ENCODE measurements at places on chromosomes 7 and 10. TPM values are rescaled to one million over a fixed set of nuclear protein-coding genes. Genes with fewer than 3 reads are reported as not detected.

GRCh38 chr7:96671854-96672253 is 37.8 kb downstream of the SEM1 start:
- DNase-seq: no peak

DNA sequence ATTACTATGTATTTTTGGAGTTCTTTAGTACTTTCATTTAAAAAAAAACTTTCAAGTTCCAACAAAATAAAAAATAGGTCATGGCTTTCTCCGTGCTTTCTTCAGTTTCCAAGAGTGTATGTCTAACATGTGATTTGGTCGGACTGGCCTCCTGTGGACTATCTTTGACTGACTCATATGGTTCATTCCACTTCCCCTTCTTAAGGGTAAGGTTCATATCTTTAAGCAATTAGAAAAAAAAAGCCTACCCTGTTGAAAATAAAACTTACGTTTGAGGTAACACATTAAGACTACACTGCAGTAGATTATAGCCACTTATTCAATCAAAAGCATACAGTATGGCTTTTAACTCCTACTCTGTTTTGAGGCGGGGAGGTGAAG is 112.8 kb upstream of the AHR start:
- DNase-seq: no peak

GRCh38 chr7:21616796-21617436 is 74.1 kb downstream of the DNAH11 start:
- no peak for DNase-seq

DNA sequence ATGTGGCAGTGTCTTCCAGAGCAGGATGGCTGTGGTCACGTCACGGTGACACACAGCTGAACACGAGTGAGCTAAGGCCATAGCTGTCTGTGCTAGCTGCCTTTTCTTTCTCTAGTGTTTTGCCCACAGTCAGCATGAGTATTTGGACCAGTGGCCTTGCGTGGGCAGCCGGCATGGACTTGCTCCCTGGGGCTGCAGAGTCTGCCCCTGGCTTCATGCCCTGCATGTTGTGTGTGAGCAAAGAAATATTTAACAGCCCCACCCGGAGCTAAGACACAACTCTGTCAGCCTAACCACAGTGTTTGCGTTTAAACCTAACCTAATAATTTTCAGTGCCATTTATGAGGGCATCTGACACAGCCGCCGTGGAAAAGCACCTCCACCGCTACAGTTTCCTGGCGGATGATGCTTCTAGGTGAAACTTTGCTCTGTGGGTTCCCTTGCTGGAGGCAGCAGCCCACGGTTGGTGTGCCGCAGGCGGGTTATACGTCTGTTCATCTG is 14.6 kb downstream of the CHST12 start:
- no peak for DNase-seq

DNA sequence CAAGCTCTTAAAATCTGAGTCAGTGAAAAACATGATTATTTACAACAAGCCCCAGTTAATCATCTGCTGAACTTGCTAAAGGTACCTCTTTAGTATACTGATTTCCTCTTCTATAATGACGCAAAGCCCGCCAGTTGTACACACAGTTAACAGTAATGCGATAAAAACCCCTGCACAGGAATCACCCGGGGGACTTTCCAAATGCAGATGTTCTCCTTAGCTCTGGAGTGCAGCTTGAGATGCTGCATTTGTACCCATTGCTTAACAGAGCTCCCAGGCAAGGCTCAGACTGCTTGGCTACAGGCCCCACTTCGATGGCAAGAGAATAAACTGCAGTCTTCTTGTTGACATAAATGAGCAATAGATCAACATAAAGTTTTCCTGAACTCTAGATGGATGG is 279.6 kb upstream of the HGF start:
- no peak for DNase-seq

- DNase-seq: no peak
Observed at GRCh38 chr7:5690931-5691473, 90.5 kb downstream of the RNF216 start.

DNA sequence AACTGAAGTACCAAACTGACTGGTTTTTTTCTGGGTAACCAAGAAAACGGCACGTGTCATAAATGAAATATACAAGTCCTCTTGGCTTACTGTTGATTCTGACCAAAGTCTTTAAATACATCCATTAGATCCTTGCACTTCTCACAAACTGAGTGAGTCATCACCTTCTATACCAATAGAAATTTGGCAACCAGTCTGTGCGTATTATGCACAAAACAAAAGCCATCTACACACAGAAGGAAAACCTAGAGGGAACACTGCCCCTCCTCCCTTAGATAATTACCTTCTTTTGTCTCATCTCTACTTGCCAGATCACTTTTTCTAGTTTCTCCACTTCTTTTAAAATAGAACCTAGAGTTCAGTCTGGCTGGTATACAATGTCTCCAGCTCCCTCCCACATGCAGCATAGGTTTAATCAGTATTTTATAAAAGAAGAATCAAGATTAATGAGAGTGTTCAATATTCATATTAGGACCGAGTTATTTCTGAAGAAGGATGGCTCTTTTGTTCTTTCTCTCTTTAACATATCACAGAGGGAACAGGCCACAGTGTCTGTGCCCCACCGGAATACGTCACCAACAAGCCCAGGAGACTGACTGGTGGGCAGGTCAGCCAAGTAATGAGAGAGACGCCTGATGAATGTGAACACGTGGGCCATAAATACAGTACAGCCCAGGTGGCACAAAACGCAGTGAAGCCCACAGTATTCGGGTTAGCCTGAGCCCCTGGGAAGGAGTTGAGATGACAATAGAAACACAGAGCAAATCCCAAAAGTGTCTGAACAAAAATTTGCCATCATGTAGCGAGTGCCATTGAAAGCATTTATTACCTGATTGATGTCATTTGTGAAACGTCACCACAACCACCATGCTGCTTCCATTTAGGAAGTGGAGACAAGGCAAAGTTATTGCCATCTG is 91.3 kb downstream of the KIAA1549 start:
- DNase-seq: no peak

- DNase-seq: no peak
Observed at GRCh38 chr10:79385804-79386531, 38.7 kb downstream of the PPIF start.

- DNase-seq: peak; percentile 46
Observed at GRCh38 chr7:378551-379455, 88.8 kb downstream of the FOXL3 start.

- DNase-seq: no peak
Observed at GRCh38 chr10:104750291-104750690, 109.2 kb downstream of the SORCS3 start.

- DNase-seq: no peak
Observed at GRCh38 chr10:14560274-14560673, 214.4 kb downstream of the FAM107B start.

GRCh38 chr10:132912713-132913558 is 29.4 kb downstream of the CFAP46 start:
- DNase-seq: peak; percentile 51

GRCh38 chr7:28346676-28347363 is 65.5 kb upstream of the CREB5 start:
- no peak for DNase-seq

- no peak for DNase-seq
Observed at GRCh38 chr10:49272251-49273081, 26.5 kb upstream of the C10orf71 start.

GRCh38 chr10:110744782-110745181 is 100.6 kb downstream of the RBM20 start:
- DNase-seq: no peak

DNA sequence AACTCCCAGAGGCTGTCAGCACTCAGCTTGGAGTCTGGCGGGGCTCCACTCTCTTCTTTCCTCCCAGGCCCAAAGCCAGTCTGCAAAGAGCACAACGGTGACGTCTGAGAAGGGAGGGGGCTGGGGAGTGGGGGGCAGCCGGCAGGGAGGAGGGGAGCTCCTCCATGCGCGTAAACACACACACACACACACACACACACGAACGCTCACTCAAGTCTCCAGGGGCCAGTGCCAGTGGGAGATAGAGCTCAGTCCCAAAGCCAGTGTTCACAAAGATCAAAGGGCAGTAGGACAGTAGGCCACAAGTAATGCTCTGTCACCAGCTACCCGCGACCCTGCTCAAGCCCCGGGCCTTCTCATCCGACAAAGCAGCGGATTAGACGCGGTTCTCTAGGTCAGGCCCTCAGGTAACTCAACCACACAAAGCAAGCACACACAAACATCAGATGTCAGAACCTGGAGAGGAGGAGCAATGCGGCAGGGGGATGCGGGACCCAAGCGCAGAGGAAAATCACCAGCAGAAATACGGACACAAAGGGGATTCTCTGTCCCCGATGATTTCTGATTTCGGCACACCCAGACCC is 19.9 kb downstream of the TCAF1 start:
- no peak for DNase-seq

DNA sequence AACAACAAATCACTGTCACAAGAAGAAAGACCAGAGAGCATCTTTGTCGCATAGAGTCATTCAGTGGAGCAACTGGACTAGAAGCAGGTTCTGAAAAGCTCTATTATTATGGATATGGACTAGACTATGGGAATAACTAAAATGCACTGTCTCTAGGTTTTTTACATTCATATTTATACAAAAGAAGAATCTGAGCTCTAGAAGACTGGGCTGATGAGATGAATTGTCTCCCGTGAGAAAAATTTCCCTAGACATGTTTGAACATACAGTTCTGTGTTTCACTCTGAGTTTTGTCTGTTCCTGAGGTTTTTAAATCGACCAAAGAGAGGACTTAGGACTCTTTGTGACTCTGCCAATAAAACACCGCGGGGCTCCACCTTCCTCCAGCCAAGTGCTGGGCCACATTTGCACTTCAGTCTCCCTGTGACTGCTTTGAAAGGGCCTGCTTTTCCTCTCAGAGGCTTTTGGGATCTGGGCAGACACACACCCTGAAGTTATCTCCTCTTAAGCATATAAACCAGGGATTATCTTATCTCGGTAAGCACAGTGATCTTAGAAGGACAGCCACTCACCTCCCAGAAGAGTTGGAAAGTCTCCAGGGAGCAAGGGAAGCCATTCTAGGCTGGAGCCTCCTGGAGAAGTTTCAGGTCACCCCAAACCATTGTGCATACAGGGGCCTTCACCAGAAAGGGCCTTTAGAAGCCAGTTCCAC is 101.0 kb upstream of the JCAD start:
- DNase-seq: no peak

DNA sequence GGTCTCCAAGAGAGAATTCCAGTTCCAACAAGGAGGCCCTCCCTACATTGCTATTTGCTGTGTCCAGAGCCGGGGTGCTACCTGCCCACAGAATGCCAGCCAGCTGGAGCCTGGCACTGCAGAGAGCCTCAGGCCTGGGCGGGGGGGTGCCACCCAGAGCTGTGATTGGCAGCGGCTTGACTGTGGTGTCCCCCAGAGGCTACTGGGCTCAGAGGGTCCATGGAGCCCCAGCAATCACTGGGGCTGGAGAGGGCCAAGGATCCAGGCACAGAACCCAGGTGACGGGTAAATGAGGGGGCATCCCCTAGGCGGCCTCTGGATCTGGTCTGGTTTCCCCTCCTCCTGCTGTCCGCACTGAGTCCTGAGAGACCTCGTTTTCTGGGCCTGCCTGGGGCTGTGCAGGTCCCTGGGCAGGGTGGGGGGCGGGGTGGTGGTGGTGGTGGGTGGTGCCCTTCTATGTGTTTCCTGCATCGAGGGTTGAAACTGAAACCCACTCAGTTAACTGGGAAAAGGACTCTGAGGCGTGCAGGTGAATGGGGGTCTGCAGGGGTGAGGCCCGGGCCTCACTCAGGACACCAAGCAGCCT is 12.6 kb downstream of the DPYSL4 start:
- DNase-seq: no peak

DNA sequence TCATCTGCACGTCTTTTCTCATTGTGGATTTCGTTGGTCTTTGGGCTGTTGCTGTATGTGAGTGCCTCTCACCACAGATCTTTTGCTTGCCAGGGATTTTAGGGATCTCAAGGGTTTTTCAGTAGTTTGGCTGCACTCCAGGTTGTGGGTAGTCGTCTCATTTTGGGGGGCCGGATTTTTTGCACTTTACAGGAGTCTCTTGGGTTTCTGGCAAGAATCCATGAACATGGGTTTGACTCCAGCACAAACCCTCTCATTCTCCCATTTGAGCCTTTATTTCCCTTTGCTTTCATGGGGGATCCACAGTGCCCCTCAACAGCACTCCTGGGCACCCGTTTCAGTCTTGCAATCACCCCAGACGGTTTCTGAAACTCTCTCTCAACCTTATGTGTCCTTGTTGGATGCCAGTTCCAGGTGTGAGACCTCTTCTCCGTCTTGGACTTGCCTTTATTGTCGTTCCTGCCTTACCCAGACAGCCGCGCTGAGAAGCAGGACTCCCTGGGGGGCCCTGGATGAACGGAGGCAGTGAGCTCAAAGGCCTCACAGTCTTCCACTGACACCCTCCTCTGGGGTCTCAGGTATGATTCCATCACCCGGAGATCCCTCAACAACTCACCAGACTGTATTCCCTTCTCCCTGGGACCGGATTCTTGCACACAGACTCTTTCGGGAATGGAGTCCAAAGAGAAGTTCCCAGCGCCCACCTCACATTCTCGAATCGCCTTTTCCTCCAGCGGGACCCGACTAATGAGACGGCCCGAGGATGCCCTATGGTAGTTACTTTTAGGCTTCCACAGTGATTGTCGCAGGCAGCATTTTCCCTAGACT is 18.8 kb upstream of the ZNF273 start:
- no peak for DNase-seq

GRCh38 chr7:107103369-107103768 is 58.9 kb downstream of the PRKAR2B start:
- DNase-seq: no peak

DNA sequence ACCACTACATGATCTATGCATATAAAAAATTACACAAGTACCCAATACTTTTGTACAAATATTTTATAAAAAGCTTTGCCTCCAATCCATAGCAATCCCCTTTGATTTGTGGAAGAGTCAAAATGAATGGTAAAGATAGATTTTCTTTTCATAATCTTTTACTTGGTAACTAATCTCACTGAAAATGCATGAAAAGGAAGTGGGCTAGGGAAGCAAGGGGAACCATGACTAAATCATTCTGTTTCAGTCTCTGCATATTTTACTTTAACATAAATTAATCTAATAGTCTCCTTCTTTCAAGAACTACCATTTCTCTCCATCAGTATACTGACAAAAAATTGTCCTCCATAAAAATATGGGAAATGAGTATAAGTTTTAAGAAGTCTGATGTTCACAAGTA is 96.9 kb downstream of the TES start:
- DNase-seq: no peak

- no peak for DNase-seq
Observed at GRCh38 chr10:11275651-11276050, 258.0 kb downstream of the CELF2 start.

GRCh38 chr10:5856701-5857004 is 33.0 kb downstream of the ANKRD16 start:
- DNase-seq: no peak

GRCh38 chr10:100803492-100803891 is 58.1 kb downstream of the PAX2 start:
- DNase-seq: no peak

GRCh38 chr7:149784251-149784608 is 10.8 kb upstream of the ZNF467 start:
- no peak for DNase-seq

Gene LEP
- 0.08 TPM for total RNA-seq

Gene IKZF1
- total RNA-seq: 0.93 TPM

Gene AKR1E2
- 10.2 TPM for total RNA-seq

Gene TMEM229A
- total RNA-seq: not detected

Gene RBM33
- 38.0 TPM for total RNA-seq

Gene LRIT1
- not detected for total RNA-seq

Gene PTPN20
- 8.3 TPM for total RNA-seq

Gene KBTBD2
- 6.4 TPM for total RNA-seq

Gene ATP6V0A4
- not detected for total RNA-seq

Gene PRPS1L1
- not detected for total RNA-seq

Gene ERVW-1
- total RNA-seq: not detected

Gene PRRT4
- not detected for total RNA-seq

Gene SEM1
- 13.4 TPM for total RNA-seq

Gene SNX8
- 11.9 TPM for total RNA-seq

Gene CC2D2B
- not detected for total RNA-seq

Gene PRLHR
- total RNA-seq: not detected
